Stimulated activated CD4-positive, alpha-beta T cell treated with anti-CD3 and anti-CD28 coated beads, Interleukin-1b, Interleukin-23, amount 100 ng/mL, for 4 hours (primary cell): ENCODE measurements at places on chromosomes 5 and 9.

GRCh38 chr5:42894057-42894456, 82.4 kb upstream of the SELENOP start:
- DNase-seq, result no peak

- no peak for DNase-seq
Observed at GRCh38 chr9:83472221-83472665, 66.0 kb downstream of the FRMD3 start.

- no peak for DNase-seq
Observed at GRCh38 chr5:132608107-132608506, 49.9 kb upstream of the IL13 start.

DNA sequence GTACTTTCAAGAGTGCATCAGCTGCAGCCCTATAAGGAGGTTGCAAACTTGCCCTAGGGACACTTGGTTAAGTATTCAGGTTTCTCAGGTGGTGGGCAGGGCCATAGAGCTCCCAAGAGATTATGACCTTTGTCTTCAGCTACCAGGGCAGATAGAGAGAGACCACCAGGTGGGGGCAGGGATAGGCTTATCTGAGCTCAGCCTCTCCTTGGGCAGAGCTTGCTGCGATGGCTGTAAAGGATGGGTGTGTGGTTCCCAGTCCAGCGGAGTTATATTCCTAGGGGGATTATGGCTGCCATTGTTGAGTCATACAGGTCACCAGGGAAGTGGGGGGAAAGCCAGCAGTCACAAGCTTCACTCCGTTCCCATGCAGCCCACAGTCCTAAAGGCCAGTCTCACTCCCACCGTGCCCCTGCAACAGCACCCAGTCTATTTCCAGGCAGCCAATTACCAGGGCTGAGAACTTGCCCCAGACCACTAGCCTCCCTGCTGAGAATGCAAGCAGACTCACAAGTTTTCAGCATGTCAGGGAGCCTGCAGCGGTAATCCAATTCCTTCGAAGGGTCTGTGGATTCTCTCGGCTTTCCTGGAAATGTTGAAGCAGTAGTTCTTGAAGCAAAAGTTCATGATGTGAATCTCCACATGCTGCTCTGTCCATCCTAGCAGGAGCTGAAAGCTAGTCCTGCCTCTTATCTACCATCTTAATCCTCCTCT, 151.5 kb downstream of the SLC12A2 start:
- DNase-seq, result no peak

DNA sequence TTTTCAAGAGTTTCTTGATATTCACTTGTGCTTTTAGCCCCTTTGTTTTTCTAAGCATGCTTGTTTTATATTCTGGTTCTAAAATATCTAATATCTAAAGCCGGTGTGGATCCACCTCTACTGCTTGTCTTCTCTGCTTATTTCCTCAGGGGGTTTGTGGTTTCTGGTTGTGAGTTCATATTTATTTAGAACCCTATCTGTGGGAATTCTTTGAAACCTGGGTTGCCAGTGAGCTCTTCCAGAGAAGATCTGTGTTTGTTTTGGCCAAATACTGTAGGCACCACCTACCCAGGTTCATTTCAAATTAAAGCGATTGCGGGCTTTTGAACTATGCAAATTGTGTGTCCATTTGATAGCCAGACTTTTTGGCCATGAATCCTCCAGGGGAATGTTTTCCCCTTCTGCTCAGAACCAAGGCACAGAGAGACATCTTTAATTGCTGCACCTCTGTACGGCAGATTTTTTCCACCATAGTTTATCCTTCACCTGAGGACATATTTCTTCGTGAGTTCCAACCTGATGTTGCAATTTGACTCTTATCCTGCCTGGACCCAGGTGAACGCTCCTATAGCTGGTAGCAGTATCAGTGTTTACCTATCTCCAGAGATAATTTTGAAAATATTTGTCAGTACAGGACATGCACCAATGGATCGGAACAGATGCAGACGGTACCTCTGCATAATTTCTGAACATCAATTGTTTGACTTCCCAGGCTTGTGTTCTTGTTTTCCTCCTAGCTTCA, 2.4 kb upstream of the ZBTB43 start:
- DNase-seq, result no peak

DNA sequence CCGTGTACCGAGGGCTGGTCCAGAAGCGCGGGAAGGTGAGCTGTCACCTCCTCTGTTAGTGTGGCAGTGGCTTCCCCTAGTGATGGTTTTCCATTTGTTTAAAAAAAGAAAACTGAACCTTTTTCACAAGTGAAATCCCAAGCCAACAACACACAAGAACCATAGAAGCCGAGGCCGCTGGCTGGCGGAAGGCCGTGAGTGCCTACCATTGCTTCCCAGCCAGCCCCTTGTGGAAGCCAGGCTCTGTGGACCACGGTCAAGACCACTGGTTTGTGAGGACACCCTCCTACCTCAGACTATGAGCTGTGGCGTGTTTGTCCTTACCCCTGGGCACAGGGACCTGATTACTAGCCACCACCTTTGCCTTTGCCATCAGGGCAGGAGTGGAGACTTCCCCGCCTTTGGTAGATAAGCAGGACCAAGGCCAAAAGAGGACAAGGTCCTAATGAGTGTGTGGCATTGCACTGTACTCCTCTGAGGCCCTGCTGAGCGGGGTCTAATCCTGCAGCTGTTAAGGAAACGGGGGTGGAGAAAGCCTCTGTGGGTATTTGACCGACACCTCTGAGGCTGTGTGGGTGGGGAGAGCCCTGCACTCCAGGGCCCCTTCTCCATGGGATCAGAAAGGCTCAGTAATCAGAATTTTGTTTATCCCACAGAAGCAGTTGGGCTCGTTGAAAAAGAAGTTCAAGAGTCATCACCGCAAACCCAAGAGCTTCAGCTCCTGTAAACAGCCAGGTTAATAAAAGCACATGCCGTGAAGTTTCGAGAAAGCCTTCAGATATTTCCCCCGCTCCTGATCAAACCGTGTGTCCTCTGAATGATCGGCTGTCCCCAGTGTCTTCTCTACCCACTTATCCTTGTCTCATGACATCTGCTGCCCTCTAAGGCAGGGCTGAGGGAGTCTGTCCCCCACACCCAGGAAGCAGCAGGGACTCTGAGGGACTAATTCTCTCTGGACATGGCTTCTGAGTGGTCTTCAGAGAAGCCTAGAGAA, 4.3 kb downstream of the SURF2 start:
- no peak for DNase-seq

GRCh38 chr5:1495525-1495897, 28.2 kb downstream of the LPCAT1 start:
- no peak for DNase-seq

DNA sequence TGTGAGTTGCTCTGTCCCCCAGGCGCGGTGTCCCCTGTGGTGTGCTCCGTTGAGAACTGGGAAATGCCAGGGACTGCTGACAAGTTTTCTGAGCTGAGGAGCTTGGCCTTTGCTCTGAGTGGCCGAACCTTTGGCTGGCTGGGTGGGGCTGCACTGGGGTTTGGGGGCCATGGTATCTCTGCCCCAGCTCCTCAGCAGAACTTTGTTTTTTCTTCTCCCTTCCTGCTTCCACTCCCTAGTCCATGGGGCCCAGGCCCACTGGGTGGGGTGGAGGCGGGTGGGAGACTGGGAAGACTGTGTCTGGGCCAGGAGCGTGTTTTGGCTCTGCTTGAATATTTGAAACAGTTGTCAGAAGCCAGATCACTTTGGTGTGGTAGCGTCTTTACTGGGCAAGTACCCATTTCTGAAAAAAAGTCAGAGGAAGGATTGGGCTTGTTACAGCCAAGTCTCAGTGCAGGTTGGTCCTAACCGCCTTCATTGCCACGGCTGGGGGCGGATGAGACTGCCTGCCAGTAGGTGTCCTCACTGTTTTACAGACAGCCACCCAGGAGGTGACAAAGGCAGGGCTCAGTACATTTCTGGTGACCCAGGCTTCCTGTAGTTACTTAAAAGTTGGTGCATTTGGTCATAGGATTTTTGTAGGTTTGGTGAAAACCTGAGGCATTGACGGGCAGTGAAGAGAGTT, 92.7 kb downstream of the DAB2IP start:
- DNase-seq, result no peak

GRCh38 chr5:35338157-35338453, 107.8 kb upstream of the PRLR start:
- DNase-seq, result no peak

DNA sequence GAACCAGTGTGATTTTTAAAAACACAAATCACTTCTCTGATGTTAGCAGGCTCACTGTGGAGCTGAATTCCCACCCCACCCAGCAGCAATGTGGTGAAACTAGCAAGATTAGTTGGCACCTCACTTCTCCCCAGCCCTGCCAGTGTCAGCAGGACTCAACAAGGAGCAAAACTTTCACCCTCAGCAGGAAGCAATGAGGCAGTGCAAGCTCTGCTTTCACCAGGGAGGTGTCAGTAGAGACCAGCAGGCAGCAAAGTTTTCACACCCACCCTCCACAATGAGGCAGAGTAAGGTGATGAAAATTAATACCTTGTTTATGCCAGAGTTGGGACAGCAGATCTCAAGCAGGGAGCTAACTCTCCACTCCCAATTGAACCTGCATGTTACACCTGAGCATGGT, 565.0 kb downstream of the CETN3 start:
- DNase-seq, result no peak

DNA sequence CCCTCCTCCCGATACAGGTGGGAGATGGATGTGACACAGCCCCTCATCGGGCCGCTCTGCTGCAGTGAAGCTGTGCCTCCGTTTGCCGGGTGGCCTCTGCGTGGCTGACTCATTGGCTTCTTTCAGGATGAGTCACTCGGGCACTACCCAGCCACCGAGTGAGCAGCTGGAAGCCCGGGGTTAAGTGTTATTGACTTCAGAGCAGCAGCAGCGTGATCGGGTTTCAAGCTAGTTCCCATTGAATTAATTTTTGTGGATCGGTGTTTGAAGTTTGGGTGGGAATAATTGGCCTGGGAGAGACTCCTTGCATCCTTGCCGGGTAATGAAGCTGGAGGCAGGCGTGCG, 266.4 kb upstream of the IRX4 start:
- DNase-seq, result no peak

DNA sequence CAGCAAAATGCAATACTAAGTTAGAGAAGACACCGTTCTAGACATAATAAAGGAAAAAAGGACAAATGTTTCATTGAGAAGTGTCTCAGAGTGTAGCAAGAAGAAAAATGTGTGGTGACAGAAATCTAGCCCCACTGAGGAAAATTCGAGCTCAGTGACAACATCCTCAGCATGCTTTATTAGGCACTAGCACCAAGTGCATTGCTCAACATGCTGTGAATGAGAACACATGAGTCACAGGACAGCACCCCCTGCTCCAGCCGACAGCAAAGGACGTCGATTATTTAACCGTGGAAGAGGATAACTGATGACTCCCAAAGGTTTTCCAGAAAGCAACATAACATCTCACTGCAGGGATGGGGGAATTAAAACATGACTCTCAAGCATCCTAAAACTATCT, 182.7 kb downstream of the GNAQ start:
- DNase-seq, result no peak

DNA sequence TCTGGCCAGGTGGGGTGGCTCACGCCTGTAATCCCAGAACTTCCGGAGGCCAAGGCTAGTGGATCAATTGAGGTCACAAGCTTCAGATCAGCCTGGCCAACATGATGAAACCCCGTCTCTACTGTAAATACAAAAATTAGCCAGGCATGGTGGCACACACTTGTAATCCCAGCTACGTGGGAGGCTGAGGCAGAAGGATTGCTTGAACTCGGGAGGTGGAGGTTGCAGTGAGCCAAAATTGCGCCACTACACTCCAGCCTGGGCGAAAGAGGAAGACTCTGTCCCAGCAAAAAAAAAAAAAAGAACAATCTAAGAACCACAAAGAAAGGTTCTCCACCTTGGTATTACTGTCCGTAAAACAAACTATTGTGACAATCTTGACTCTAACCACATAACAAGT, 9.7 kb downstream of the MYO10 start:
- no peak for DNase-seq

GRCh38 chr5:64690417-64691151, at the start of gene SHISAL2B:
Gene SHISAL2B, plus strand, starts transcription at chr5:64690503. Its CDS starts 121 bp downstream, at chr5:64690624.
- DNase-seq, result no peak

- DNase-seq, result peak; percentile 85
Observed at GRCh38 chr9:27572918-27573633, at the start of gene C9orf72. Gene C9orf72, minus strand, starts transcription at chr9:27573481. Its CDS starts 6,361 bp downstream, at chr9:27567120.

- no peak for DNase-seq
Observed at GRCh38 chr9:112582371-112583262, 96.0 kb downstream of the KIAA1958 start.

DNA sequence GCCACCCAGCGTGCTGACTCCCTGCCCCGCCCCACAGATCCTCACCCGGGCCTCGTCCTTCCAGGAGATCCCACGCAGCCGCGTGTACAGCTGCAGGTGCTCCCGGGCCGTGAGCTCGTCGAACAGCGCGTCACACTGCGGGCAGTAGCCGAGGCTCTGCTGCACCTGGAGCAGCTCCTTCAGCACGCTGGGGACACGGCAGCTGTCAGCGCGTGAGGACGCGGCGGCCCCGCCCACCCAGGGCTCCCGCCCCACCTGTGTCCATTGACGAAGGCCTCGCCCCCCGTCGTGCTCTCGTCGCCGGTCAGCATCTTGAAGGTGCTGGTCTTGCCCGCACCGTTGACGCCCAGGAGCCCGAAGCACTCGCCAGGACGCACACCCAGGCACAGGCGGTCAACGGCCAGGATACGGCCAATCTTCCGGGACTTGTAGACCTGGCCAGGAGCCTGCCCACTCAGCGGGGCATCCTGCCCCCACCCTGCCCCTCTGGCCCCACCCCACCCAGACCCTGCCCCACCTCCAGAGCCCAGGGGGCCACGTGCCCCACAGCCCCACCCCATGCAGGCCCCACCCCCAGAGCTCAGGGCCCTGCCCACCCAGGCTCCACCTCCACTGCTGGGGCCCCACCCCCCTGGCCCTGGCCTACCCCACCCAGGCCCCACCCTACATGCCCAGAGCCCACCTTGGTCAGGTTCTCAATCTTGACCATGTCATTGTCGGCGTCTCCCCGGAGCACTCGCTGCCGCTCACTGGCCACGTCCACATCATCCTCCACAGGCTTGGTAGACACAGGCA, 13.8 kb upstream of the CLIC3 start:
- no peak for DNase-seq

- no peak for DNase-seq
Observed at GRCh38 chr5:41057231-41057630, 13.9 kb downstream of the MROH2B start.

- no peak for DNase-seq
Observed at GRCh38 chr9:136531904-136532798, 13.7 kb downstream of the NOTCH1 start.

DNA sequence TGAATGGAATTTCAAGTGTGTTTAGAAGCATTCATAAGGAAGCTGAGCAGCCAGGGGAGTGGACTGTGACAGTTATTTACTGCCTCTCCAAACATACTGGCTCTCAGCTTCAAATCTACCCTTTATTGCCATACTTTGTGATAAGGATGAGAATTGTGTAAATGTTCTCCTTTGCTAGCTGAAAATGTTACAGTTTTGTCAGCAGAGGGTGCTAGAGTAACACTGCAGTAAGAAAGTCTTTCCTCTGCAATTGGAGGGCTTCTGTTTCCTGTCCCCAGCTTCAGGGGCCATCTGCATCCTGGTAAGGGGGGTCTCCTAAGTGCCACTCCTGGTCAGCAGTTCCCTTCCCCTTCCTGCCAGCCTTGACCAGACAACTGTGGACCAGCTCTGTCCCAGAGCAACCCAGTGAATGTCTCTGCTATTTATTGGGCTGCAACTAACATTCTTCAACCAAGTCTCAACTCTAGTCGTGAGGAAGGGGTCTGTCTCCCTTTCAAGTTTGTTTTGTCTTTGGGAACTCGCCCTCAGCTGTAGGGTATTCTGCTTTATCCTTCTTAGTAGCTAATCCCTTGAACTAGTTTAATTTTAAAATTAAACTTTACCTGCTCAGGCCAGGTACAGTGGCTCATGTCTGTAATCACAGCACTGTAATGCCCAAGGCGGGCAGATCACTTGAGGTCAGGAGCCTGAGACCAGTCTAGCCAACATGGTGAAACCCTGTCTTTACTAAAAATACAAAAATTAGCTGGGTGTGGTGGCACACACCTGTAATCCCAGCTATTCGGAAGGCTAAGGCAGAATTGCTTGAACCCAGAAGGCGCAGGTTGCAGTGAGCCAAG, 45.3 kb downstream of the RAPGEF6 start:
- DNase-seq, result no peak
